Fibroblast of villous mesenchyme (primary cell): ENCODE measurements at places on chromosomes 12 and 14. TPM values are rescaled to one million over a fixed set of nuclear protein-coding genes. Genes with fewer than 3 reads are reported as not detected.

AACS gene
- total RNA-seq = 42.5 and 44.9 TPM in 2 replicates

CELA1 gene
- not detected in 2 replicates for total RNA-seq

CLEC9A gene
- not detected in 2 replicates for total RNA-seq

POTEM gene
- not detected in 2 replicates for total RNA-seq

TRHDE gene
- 20.9 and 33.7 TPM in 2 replicates for total RNA-seq

FOXG1 gene
- total RNA-seq = under 0.01 TPM in 1 of 2 replicates, not detected in the other

GLIPR1L1 gene
- total RNA-seq = not detected in 2 replicates

SCFD1 gene
- 149 and 203 TPM in 2 replicates for total RNA-seq

DTX3 gene
- total RNA-seq = 19.0 and 22.9 TPM in 2 replicates

IGF1 gene
- under 0.01 and 0.64 TPM in 2 replicates for total RNA-seq

SLC25A21 gene
- total RNA-seq = 0.97 and 1.3 TPM in 2 replicates

NELL2 gene
- total RNA-seq = 0.86 TPM in 1 of 2 replicates, not detected in the other

KRT72 gene
- not detected in 2 replicates for total RNA-seq
